ENCODE measurements at places on chromosomes 7 and 10.

GRCh38 chr10:119319161-119319919 lies 112.0 kb downstream of the GRK5 start:
- no peak for DNase-seq

DNA sequence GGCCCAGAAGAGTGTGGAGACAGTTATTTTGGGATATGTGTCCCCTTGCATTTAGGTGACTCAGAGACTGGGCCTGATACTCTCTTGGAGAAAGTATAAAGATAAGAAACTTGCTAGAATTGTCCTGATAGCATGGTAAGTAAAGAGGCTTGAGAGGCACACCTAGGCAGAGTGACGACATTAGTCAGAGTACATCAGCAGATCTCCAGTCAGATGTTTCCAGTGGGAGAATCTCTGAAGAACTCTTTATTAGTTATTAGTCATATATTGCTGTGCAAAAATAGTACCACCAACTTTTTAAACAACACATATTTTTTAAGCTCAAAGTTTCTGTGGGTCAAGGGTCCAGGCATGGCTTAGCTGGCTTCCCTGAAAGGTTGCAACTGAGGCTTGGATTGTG lies 182.6 kb downstream of the NEBL start:
- DNase-seq, result no peak

GRCh38 chr7:149859876-149860275 lies 13.9 kb upstream of the ATP6V0E2 start:
- DNase-seq, result no peak

DNA sequence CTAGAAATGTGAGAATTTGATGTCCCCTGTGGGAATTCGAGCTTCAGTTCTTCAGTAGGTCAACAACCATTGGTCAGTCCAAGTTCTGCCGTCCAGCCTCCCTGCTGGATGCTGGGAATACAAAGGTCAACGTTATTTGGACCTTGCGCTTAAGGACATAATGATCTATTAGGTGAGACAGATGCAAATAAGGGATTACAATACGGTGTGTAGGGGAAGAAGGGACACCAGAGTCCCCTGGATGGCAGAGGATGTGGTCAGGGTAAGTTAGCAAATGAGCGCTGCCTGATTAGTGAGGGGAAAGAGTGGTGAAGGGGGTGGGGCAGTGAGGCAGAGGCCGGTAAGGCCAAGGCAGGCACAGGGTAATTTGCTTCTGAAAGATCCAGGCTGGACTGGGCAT lies 16.2 kb downstream of the CCNY start:
- no peak for DNase-seq

DNA sequence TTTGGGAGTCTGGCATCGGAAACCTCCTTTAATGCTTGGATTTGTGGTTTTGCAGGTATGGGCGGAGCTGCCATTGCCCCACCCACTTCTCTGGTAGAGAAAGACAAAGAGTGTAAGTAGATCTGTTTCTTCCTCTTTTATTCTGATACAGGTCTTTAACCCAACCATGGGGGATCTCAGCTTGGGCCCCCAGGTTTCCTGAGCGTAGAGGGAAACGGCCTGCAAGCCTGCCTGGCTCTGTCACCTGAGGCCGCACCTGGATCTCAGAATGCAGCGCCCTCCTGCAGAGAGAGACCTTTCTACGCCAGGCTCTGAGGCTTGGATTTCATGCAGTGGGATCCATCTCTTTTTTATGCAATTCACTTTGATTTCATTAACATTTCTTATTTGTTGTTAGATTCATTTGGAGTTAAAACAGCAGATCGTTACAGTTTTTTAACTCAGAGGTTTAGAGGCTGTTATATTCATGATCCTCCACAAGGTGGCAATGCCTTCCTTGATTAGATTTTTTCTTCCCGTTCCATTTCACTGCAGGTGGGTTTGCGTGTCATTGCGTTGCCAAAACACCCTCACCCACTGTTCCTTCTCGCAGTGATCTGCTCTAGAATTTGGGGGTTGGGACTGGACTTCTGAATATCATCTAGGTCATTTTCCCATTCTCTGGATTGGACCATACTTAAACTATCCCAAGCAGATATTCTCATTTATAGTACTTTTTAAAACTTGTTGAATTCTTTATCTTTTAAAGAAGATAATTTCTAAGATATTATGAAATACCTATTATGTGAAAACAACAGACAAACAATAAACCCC lies 20.0 kb downstream of the RBM17 start:
- no peak for DNase-seq

GRCh38 chr10:30819341-30820181 lies 190.0 kb upstream of the LYZL2 start:
- no peak for DNase-seq

GRCh38 chr10:34081347-34081743 lies 733.8 kb downstream of the PARD3 start:
- DNase-seq, result no peak

DNA sequence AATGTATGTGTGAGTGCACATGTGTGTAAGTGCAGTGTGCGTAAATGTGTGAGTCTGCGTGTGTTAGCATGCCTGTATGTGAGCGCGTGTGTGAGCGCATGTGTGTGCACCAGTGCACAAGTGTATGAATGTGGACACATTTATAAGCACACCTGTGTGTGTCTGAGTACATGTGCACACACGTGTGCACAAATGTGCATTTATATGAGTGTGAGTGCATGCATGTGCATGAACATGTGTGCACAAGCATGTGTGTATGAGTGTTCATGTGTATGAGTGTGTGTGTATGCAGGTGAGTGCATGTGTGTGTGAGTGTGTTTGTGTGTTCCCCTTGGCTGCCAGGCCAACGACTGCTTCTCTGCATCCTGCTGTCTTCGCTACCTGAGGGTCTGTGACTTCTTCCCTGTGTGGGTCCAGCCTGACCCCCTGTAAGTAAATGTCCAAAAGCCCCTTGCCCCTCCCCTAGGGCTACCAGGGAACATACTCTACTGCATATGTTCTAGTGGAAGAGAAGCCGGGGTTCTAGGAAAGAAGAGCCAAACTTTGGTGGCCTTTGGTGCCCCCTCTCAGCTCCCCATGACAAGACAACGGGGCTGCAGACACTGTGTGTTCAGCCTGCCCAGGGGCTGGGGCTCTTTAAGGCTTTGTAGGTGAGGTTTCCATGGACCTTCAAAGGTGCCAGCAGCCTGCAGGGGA lies 17.0 kb downstream of the GOLGA7B start:
- no peak for DNase-seq

- DNase-seq, result peak; percentile 37
These were observed 20.3 kb upstream of the ADGRA1 start for GRCh38 chr10:133067149-133068105.

GRCh38 chr10:118332948-118333710 lies 9.0 kb downstream of the FAM204A start:
- DNase-seq, result no peak

- DNase-seq, result peak; percentile 42
These were observed 3.7 kb downstream of the ELOVL3 start for GRCh38 chr10:102229810-102230263.

GRCh38 chr7:136053689-136054485 lies 76.7 kb upstream of the MTPN start:
- no peak for DNase-seq

- DNase-seq, result no peak
These were observed 10.1 kb upstream of the ADRB1 start for GRCh38 chr10:114033566-114033965.

Measured in anterior cingulate cortex (tissue), 58 donors.